ENCODE measurements at places on chromosomes 2 and 18.

- no peak for DNase-seq
Measured at GRCh38 chr2:149858901-149859634, 271.5 kb upstream of the MMADHC start.

DNA sequence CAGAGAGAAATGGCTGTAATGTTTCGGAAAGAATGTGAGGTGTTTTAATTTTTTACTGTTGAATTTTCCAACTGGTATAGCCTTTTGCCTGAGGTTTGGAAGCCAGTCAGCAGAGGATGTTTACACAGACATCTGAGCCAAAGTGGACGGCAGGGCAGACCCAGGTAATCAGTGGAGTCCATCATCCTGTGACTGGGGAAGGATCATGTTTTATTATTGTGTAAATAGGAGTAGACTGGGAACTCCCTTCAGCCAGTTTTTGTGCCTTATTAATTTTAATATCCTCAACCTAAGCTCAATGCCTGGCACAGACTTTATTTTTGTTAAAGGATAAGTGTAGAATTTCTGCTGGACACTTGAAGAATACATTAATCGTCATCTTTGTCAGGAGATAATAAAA, 142.0 kb upstream of the GAREM1 start:
- DNase-seq = no peak

GRCh38 chr2:96253006-96253405, 12.8 kb downstream of the TMEM127 start:
- no peak for DNase-seq

DNA sequence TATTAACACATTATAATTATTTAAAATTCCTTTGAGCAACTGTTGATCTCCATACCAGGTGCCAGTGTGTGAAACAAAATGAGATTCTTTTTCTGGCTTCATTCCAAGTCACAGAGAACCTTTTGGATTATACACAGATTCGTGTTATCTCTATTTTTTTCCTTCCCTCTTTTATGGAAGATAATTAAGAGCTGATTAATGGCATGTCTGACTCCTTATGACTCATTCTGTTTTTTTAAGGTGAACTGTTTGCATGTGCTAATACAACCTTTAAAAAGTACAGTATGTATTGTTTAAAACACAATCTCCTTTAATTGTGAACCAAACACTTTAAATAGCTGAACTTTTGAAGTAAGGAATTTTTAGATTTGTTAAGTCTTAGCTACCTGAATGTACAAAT, 39.3 kb downstream of the PELI1 start:
- DNase-seq = no peak

DNA sequence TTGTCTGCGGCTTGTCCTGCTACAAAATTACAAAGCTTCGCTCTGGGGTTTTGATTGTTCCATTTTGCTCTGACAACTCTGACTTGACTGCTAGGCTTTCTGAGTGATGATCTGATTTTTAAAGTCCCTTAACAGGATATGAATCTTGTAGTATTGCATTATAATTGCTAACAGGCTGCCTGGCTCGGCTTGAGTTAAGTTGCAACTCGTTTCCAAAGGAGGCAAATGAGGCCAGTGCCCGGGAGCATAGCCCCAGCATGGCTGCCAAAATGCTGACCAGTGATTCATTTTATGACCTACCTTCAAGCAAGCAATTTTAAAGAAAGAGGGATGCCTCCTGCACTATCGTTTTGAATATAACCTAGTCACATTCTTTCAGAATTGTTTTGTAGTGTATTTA, 135.4 kb downstream of the COL6A3 start:
- no peak for DNase-seq

DNA sequence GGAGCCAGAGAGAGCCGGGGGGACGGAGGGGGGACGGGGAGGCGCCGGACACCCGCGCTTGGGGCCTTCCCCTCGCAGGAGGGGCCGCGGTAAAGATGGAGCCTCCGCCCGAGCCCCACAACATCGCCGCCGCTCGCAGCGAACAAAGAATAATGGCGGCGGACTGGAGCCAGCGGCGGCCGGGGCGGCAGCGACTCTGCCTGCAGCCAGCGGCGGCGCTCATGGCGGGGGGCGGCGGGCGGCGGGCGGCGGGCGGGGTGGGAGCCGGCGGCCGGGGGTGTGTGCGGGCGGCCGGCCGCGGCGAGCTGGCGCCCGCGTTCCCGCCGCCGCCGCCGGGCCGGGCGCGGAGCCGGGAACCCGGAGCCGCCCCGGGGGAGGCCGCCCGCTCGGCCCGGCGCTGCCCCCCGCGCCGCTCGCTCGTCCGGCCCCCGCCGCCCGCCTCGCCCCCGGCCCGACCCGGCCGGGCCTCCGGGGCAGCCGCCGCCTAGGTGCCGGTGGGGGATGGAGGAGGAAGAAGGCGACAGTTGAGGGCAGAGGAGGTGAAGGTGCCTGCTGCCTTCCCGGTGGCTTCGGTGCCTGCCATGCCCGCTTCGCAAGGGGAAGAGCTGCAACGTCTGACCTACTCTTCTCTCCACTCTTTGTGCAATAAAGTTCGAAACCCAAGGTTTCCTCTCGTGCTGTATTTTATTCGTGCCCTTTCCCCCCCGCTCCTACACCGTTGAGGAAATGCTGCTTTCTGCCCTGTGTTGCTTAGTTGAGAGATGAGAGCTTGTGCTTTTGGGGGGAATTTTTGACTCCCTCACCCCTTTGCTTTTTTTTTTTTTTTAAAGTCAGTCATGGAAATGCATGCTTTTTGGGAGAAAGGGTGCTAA, 634 bp downstream of the CREB1 start:
- DNase-seq = no peak

GRCh38 chr2:175914846-175915245, 87.2 kb downstream of the LNPK start:
- no peak for DNase-seq

- DNase-seq = no peak
Measured at GRCh38 chr18:76442413-76443171, 52.5 kb downstream of the ZNF516 start.

DNA sequence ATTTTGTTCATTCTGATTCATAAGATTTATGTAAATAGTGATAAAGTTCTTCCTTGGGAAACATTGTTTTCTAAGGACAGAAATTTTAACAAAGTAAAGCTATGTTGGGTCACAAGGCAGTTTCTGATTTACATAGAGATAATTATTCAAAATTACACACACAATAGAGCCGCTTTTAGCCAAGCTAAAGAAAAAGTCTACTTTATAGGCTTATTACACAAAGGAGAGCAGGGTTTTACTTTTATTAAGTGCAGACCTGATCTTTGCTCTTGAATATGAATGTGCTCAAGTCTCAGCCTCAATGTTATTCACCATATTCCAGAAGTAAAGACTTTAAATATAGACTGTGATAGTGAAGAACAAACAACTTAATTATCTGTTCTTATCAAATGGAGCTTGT, 787.8 kb upstream of the LINC00305 start:
- no peak for DNase-seq

DNA sequence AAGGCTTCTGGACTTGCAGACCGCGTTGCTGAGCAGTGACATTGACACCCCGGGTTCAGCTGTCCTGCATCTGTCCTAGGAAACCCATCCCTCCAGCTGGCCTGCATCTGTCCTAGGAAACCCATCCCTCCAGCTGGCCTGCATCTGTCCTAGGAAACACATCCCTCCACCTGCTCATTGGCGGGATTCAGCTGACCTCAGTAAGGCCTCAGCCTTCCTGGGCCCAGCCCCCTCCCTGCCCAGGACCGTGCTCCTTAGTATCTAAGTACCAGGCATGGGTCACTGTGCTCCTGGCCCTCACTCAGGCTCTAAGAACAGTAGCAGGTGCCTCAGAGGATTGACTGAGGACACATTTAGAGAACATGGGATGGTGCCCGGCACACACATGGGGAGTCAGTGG, 1.2 kb downstream of the MLPH start:
- DNase-seq = no peak

- DNase-seq = no peak
Measured at GRCh38 chr18:46768166-46768921, 11.5 kb upstream of the ST8SIA5 start.

DNA sequence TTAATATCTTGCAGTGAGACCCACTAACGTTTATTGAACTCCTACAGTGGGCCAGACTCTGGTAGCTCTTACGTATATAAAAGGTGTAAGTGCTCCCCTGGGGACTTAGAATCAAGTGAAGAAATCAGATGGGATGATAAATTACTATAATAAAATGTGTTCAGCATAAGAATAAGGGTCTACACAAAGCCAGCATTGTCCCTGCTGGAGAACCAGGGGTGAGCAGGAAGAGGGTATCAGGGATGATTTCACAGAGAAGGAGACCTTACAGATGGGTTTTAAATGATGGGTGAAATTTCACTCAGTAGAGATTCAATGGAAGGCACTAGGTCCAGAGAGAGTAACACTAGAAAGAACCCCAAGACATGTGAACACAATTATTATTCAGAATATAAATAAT, 20.7 kb downstream of the NRXN1 start:
- DNase-seq = no peak

DNA sequence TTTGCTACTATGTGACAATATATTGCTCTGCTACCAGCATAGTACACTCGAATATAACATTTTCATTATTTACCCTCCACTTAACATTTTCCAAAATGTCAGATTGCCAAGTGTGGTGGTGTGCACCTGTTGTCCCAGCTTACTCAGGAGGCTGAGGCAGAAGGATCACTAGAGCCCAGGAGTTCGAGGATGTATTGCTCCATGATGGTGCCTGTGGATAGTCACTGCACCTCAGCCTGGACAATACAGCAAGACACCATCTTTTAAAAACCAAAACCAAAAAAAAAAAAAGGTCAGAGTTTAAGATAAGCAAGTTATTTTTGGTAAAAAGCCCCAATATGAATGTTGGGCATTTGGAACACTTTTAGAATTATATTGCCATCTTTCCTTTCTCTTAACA, 75.2 kb upstream of the EPB41L5 start:
- DNase-seq = no peak

DNA sequence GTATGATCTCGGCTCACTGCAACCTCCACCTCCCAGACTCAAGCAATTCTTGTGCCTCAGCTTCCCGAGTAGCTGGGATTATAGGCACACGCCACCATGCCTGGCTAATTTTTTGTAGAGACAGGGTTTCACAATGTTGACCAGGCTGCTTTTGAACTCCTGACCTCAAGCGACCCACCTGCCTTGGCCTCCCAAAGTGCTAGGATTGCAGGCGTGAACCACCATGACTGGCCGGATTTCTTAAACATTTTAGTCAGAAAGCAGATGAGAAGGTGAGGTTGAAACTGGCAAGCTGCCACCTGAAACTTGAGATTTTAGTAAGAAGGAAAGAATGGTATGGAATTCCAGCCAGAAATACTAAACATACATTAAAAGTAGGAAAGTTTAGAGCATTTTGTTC, 31.9 kb downstream of the KLHL23 start:
- DNase-seq = no peak

- no peak for DNase-seq
Measured at GRCh38 chr2:131045286-131046027, 47.8 kb downstream of the FAM168B start.

GRCh38 chr2:28997237-28997846, 16.2 kb downstream of the TOGARAM2 start:
- DNase-seq = no peak

- DNase-seq = no peak
Measured at GRCh38 chr18:10461989-10462388, 7.6 kb downstream of the APCDD1 start.

DNA sequence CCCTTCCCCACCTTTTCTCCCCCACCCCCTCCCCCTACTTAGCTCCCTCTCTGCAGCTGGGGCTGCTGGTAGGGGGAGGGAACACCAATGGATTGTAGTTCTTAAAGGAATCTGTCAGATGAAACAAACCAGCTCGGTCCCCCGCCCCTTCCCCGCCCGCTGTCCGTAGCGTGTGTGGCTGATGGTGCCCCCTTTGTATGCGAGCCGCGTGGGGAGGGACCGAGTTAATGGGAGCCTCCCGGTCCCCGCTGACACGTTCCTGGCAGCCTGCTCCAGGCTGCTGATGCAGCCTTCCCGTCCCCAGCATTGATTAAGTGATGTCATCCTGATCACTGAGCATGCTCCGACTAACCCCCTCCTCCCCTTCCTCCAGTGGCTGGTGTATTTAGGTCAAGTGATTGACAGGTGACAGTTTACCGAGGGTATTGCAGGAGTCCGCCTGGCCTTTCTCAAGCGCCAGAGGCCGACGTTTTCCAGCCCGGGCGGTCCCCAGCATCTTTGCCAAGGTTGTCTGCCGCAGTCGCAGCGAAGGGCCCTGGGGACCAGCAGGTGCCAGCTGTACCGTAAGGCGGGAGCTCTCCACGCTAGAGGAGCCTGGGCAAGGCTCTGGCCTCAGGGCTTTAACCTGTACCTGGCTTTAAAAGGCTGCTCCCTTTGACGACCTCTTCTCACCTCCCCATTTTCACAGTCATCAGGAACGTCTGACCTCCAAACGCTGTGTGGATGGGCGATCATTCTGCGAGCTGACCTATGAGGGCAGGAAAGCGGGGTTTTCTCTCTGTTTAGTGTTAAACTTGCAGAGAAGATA, 1.8 kb downstream of the KIF5C start:
- DNase-seq = peak; percentile 59

DNA sequence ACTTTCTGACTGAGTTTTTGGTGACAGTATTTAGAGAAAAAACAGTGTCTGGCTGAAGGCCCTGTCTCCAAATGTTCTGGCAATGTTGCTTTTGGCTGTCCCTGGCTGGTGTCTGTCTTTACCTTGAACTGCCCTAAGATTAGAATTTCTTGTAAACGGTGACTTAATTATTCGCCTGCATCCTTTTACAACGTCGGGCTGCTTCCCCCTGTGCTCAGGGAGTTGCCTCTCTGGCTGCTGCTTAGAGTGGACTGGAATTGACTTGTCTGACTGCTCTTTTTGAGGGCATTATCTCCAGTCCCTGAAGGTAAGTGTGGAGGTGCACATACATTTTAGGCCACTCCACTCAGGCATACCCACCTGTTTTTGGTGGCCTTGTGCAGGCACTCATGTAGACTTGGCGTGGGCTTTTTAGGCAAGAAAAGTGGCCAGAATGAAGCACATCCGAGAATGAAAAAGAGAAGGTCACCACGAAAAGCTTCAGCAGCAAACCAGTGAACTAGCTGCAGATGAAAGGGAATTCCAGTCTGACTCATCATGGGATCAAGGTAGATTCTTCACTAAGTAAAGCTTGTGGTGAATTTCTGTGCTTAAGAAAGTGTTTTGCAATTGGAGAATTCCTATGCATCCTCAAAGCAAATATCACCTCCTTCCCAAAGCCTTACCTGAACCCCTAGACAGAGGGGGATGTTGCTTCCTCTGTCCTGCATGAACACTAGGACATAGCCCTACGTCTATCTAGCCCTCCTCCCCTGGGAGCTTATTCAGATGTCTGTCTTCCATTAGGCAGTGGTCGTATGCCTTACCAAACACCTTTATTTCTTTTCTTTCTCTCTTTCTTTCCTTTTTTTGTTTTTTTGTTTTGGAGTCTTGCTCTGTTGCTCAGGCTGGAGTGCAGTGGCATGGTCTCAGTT, 230.3 kb upstream of the TRIB2 start:
- no peak for DNase-seq

Measured in NCI-H1436 treated with DMSO at 0.1 percent for 48 hours (cell line).